Naive B cell (primary cell): ENCODE measurements at places on chromosomes 1 and 21.

DNA sequence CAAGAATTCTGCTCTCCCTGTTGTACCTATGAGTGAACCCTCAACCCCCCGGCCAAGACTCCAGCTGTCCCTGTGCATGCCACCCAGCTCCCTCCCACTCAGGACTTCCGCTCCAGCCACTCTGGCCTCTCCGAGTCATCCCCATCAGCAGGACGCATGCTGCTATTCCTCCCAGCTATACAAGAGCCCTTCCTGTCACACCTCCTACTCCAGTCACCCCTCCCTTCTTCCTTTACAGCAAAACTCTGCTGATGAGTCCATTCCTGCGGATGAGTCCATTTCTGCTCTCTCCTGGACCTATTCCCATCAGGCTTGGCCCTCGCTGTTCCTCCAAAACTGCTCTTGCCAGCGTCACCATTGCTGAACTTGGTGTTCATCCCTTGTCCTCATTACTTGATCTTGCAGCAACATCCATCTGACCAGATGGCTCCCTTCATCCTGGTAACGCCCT, 42.2 kb downstream of the H3-3A start:
- DNase-seq = no peak

- DNase-seq = no peak
Observed at GRCh38 chr1:43049481-43049880, 90.8 kb upstream of the SLC2A1 start.

GRCh38 chr1:93504247-93505033, 56.5 kb downstream of the FNBP1L start:
- DNase-seq = no peak

DNA sequence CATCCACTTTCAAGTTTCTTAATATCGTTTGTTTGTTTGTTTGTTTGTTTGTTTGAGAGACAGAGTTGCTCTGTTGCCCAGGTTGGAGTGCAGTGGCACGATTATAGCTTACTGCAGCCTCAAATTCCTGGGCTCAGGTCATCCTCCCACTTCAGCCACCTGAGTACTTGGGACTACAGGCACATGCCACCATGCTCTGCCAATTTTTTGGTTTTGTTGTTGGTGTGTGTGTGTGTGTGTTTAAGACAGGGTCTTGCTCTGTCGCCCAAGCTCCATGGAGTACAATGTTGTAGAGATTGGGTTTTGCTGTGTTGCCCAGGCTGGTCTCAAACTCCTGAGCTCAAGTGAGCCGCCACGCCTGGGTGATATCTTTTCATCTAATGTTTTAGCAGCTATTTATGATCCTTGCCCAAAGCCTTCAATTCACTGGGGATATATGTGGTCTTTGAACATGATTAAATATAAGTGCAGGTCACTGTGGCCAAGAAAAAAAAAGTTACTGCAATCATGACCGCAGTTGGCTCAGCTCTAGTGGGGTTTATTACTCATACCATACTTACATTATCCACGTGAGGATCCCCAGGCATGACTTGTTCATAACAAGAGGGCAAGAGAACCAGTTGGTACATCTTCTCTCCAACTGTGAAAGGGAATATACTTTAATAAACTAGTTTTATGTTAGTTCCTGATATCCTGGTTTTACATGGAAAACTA, 8.0 kb downstream of the RRP1B start:
- DNase-seq = no peak
